ENCODE measurements at places on chromosomes 7 and 10.

- no peak for DNase-seq
Measured at GRCh38 chr7:157019718-157020451, 9.4 kb upstream of the MNX1 start.

GRCh38 chr10:5485948-5486852, 13.2 kb downstream of the CALML5 start:
- DNase-seq: no peak

GRCh38 chr7:127833641-127834040, 181.6 kb downstream of the SND1 start:
- DNase-seq: no peak

DNA sequence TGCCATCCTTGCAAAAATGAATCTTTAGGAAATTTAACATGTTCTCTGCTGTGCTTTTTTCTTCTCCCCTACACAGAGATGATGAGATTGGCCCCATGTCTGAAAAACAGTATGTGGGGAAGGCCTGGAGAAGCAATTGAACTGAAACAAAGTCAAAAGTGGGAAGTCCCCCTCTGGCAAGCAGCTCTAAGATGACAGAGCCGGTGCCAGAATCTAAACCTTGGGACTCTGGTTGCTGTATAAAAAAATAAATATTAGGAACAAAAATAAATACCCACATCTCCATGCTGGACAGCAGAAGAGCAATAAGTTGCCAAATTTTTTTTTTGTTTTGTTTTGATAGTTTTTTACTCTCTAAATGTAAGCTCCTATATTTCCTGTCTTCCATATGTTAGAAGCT, 51.8 kb upstream of the TRIL start:
- no peak for DNase-seq

DNA sequence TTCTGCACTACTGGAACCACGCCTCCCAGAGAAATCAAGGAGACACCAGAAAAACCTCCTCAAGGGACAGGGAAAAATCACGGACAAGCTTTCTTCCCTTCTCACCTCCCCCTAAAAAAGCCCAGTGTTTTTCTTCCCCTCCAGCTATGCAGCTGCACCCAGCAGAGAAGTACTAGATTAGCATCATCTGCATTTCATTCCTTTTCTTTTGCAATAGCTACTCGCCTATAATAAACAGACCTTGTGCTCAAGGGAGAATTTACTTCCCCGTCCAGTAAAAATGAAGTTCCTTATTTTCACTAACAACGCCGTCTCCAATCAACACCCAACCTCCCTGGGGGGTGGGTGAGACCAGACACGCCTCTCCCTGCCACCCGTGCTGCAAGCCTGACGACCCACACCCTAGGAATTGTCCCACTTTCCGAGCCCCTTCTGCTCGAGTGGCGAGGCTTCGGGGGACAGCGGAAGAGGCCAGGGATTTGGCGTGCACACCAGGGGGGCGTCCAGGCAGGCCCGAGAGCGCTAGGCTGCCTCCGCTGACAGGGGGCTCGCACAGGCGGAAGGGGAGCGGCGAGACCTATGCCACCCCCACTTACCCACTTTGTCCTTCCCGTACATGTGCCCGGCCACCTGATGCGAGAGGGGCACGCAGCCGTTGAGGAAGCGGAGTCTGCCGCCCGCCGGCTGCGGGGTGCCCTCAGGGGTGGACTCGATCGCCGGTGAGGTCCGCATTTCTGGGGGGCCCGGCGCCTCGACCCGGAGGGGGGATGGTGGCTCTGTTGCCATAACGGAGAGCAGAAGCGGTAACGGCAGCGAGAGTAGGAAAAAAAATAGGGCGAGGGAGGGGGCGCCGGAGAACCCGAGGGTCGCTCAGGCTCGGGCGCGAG, 625 bp downstream of the IPMK start:
- peak; percentile 70 for DNase-seq

DNA sequence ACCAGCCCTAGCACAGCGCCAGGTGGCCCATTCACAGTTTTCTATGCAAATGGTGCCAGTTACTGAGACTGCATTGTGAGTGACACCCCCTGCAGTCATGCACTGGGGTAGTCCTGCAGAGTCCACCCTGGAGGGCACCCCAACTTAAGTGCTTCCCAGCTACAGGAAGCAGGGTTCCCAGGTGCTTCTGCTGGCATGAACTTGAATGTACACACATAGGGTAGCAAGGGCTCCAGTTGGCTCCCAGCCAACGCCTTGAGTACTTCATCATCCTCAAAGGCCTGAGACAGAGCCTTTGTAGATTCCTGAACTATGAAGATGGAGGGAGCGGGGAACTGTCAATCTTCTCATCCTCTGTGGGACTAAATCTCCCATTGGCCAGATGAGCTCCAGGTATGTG, 11.5 kb upstream of the NPFFR1 start:
- DNase-seq: no peak

- peak; percentile 95 for DNase-seq
Measured at GRCh38 chr7:142782922-142783900, 12.4 kb downstream of the PRSS2 start.

GRCh38 chr10:27504007-27504807, at the start of gene RAB18:
TSS of gene RAB18 (plus strand) at chr10:27504304. CDS start at chr10:27504370, 66 bp downstream.
- peak; percentile 97 for DNase-seq

DNA sequence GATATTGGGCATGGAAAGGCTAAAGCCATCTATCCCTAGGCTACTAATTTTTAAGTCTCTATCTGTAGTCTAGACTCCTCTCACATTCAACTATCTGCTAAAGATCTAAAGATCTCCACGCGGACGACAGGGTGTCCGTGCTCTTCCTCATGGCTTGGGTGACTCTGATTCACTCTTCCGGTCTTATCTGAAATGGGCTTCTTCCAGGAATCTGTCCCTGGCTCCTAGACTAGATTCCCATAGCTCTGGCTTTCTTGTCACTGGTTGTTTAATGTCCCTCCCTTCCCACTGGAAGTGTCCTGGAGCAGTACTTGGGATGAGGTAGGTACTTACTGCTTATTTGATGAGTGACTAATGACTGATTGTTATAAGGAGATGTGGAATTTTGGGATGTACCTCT, 62.0 kb upstream of the PODXL start:
- no peak for DNase-seq

DNA sequence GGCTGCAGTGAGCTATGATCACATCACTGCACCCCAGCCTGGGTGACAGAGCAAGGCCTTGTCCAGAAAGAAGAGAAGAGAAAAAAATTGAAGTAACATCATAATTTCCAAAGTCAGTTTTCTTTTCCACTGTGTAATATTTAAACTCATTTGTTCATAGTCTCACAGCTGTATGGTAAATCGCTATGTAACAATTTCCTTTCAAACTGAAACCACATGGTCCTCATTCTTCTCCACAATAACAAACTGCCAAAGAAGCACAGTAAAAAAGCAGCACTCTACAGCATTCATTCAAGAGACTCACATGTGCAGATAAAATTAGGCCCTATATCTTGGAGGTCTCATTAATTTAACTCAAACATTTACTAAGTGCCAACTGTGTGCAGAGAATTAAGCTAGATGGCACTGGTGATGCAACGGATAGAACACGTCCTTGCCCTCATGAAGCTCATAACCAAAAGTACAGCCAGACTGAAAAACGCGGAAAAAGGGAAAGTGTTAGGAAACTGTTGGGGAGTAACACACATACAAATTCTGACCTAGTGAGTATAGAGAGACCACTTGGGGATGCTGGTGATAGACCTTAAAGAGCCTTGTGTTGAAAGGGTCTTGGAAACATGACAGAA, 174.0 kb upstream of the KCTD7 start:
- no peak for DNase-seq

- DNase-seq: no peak
Measured at GRCh38 chr7:49479936-49480544, 293.4 kb upstream of the VWC2 start.

- peak; percentile 15 for DNase-seq
Measured at GRCh38 chr7:140989068-140989467, 25.7 kb downstream of the MRPS33 start.

DNA sequence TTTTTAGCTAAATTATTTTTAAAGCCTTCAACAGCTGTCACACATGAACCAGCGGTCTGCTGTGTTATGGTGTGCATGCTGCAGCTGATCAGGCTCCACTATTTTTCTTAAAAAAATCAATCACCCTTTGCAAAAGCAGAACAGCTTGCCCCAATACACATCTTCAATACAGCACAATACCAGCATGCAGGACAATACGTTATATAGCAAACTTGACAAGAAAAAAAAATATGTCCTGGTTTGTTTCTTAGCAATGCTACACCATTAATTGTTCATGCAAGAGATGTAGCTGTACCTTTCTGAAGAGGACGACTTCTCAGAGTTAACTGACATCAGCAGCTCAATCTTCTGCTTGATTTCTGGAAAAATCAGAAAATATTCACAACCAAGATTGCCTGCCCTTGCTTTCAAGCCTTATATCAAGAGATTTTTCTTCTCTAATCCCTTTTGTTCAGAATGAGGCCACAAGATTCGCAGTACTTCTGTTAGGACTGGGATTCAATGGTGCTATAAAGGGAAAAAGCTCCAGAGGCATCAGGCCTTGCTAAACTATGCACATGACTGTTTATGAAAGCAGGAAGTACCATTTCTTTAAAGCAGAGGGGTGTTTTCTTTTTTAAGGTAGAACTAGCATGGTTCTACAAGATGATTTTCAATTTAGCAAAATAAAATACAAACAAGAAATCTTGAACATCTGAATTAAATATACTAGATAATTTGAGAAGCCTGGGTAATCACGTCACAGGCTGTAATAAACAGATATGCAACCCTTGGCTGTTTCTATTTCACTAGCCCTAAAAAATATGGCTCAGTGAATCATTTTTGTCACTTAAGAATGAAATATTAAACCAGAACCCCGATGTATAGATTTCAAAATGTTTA, 120.0 kb downstream of the SRPK2 start:
- DNase-seq: peak; percentile 72

DNA sequence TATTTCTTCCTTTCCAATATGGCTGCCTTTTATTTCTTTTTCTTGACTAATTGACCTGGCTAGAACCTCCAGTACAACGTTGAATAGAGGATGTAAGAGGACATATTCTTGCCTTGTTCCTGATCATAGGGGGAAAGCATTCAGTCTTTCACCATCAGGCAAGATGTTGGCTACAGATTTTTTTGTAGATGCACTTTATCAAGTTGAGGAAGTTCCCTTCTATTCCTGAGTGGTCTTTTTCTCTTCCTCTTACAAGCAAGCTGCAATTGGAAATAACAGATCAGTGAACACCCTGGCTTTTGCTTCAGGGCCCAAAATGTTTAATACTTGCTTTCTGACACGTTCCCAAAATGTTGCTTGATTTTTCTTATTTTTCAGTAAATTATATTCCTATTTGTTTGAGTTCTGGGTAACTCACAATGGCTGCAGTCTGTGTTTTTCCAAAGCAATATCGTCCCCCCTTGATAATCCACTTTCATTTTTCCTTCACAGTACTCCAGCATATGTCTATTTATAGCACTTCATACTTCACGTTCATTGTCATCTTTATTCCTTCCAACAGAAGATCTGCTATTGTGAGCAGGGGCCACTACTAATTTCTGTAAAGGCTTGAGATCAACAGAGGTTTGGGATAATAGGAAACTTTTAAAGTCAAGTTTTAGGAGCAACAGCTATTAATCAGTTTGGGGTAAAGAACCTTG, 11.7 kb downstream of the CPEB3 start:
- no peak for DNase-seq

DNA sequence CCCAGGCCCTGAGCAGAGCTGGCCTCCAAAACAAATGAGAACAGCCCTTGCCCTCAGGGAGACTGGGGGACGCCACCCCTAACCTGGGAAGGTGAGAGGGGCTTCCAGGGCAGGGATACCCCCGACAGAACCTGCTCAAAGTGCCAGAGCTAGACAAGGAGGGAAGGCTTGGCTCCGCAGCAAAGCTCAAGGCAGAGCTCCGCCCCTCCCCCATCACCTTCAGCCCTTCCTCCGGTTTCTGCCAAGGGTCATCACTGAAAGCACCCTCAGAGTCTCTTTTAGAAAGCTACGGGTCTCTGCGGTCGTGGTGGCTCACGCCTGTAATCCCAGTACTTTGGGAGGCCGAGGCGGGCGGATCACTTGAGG, 73.4 kb upstream of the CUX1 start:
- no peak for DNase-seq

DNA sequence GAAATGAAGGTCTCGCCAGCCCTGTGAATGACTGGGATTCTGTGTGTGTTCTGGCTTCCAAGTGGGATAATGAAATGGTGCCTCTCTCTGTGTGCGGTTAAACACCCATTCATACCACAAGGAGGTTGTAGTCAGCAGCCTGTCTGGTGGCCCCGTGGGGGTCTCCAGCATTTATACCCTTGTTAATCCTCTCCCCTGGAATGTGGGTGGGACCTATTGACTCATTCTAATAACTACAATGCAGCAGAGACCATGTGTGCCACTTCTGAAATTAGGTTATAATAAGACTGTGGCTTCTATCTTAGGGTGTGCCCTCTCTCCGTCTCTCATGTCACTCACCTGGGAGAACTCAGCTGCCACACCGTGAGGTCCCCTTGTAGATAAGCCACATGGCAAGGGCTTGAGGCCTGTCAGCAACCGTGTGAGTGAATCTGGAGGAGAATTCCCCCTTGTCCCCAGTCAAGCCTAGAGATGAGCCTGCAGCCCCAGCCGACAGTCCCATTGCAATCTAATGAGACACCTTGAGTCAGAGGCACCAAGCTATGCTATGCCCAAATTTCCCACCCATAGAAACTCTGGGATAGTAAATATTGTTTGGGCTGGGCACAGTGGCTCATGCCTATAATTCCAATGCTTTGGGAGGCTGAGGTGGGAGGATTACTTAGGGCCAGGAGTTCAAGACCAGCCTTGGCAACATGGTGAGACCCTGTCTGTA, 106.8 kb downstream of the GALNT17 start:
- DNase-seq: no peak

DNA sequence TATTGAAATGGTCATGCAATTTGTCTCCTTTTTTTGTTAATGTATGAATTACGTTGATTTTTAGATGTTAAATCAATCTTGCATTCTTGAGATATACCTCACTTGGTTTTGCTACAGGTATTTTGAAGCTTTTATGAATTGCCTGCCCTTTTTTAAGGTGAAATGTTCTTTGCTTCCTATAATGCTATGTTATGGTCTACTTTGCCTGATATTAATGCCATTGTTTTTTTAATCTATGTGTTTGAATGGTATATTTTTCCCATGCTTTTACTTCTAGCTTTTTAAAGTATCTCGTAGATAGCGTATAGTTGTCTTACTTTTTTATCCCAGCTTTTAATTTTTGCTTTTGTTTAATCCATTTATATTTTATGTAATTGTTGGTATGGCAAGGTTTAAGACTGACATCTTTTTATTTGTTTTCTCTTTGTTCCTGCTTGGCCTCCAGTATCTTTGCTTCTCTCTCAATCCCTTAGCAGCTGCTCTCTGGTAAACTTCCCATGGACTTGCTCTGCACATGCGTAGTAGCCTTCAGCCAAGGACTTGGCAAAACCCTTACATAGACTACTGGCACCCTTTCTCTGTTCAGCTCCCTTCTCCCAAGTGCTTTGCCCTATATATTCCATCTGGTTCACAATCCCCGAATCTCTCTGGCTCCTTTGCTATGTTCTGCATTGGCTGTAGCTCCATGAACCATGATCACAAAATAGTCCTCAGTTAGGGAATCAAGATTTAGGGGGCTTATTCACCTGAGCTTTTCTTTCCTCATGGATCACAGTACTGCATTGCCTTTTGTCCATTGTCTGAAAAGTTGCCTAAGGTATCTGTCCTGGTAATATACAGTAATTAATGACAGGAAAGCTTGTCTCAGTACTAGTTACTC, 8.4 kb downstream of the TRIM24 start:
- DNase-seq: no peak

Measured in ACHN (cell line).